Activated CD4-positive, alpha-beta memory T cell treated with anti-CD3 and anti-CD28 coated beads for 36 hours (primary cell): ENCODE measurements at places on chromosomes 16 and 17.
A peak's percentile ranks its signal among the peaks of the same experiment; 100 is the strongest.

GRCh38 chr16:66459878-66460277, 32.8 kb downstream of the BEAN1 start:
- DNase-seq = no peak

GRCh38 chr16:60792437-60792836, 1243.8 kb downstream of the CDH8 start:
- no peak for DNase-seq

DNA sequence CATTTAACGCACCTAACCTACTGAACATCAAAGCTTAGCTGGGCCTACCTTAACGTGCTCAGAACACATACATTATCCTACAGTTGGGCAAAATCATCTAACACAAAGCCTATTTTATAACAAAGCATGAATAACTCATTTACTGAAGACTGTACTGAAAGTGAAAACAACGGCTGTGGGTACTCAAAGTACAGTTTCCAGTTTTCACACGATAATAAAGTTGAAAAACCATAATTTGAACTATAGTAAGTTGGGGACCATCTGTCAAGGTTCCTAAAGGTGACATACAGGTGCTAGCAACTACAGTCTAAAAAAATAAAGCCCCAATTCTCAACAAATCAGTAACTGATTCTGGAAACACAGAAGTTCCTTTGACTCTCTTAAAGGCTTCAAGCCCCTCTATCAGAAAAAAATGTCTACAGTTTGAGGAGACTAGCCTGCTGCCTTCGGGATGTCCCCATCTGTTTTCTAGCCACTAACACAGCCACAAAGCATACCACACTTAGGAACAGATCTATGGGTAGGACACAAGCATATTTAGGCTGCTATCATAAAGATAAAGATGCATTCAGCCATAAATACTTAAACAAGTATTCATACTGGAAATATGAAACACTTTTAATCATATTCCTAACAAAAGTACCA, 71.3 kb downstream of the KANSL1 start:
- no peak for DNase-seq

GRCh38 chr17:49523706-49524472, 28.8 kb downstream of the NGFR start:
- peak; percentile 77 for DNase-seq

DNA sequence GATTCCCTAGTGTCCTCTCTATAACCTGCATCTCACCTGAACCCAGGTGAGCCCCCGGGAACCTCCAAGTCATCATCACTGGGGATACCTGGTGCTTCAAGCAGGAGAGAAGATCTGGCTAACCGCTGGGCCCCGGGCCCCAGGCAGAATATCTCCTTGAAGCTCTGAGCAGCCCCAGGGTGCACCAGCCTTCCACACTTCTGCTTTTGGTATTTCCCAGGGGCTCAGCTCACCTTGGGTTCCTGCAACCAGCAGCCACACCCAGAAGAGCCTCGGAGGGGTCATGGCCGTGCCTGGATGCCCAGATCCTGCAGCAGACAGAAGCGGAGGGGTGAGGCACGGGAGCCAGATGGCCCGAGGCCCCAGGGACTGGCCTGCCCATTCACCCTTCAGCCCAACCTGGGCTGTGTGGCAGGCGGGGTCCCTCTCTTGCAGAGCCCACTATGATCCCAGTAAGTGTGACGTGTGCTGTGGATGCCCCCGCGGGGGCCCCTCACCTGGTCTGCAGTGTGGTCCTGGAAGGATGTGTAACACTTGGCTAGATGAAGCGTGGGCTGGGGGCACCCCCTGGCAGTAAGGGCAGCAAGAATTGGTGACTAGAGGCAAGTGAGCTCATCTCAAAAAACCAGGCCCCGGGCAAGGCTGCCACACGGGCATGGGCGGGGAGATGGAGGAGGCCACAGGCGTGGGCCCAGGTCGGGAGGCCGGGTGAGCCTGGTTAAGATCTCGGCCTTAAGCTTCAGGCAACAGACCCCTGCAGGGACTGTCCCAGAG, 2.6 kb downstream of the LGALS3BP start:
- DNase-seq = no peak

DNA sequence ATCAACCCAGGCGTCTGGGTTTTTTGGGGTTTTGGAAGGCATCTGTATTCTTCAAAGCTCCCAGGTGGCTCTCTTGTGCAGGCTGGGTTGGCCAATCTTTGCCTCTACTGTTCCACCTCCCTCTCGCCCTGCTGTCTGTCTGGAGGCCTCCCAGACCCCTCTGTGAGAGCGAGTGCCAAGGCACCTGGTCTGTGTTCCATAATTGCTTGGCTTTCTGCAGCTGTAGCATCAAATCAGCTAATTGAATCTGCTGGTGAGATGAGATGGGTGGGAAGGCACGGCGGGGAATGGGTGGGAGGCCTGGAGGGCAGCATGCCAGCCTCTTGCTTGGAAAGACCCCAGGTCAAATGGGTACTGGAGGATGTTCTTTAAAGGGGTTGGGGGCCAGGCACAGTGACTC, 52.5 kb upstream of the CLEC19A start:
- DNase-seq = no peak

DNA sequence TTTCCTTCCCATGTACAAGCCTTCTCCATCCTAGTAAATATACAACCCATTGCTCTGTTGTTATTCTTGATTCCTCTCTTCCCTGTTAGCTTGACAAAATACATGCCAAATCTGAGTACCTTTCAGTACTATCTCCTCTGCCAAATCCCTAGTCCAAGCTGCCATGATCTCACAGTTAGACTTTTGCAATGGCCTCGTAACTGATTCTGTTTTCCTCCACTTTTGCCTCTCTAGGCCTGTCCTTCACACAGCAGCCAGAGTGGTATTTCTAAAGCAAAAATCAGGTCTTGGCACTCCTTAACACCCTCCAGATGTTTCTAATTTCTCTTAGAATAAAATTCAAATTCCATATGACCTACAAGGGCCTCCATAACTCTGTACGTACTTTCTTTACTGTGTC, 153.0 kb upstream of the RBL2 start:
- no peak for DNase-seq

GRCh38 chr16:30892670-30893416, 1.0 kb downstream of the BCL7C start:
- DNase-seq = peak; percentile 24

DNA sequence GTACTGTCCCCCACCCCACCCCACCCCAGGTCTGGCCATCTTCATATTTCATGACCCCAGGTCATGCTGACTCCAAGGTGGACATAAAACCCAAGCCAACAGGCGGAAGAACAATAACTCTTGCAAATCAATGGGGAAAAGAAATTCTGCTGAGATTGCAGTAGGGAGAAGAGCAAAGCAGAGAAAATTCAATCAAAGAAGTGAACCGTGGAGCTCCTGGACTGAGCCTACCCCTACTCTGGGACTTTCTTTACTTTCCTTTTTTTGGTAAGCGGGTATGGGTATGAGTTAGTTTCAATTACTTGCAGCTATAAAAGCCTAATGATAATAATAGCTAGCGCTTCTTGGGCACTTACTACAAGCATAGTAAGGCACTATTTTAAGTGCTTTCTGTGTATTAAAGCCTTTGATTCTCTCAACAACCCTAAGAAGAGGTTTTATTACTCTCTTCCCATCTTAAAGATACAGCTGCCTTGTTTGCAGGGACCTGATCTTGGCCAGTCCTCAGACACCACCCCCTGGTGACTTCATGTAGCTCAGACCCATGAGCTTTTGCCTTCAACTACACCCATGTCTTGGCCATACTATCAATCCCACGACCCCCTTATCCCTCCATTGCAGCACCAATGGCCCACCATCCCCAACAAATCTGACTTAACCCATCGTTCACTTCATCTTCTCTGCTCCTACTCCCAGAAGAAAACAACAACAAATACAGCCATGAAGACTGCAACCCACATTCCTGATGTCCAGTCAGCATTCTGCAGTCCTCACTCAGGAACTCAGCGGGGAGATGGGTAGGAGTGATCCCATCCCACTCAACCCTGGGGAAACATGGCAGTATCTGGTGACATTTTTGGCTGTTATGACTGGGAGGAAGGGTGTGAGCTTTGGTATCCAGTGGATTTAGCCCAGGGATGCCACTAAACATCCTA, 4.4 kb downstream of the GGA2 start:
- DNase-seq = no peak

DNA sequence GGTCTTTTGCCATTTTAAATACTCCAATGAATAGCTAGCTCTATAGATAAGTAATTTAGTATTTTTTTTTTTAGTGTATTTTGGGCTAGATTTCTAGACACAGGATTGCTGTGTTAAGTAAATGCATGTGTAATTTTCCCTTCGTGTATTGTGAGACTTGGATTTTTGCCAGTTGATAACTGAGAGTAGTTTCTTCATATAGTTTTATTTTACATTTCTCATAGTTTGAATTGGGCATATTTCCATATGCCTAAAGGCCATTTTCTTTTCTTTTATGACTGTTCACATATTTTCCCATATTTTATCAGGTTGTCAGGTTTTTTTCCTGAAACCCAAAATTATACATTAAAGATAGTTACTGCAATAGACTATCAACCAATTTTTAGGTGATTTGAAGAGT, 59.4 kb downstream of the BPTF start:
- no peak for DNase-seq

- DNase-seq = no peak
Observed at GRCh38 chr17:63035695-63036094, 69.7 kb downstream of the TANC2 start.

DNA sequence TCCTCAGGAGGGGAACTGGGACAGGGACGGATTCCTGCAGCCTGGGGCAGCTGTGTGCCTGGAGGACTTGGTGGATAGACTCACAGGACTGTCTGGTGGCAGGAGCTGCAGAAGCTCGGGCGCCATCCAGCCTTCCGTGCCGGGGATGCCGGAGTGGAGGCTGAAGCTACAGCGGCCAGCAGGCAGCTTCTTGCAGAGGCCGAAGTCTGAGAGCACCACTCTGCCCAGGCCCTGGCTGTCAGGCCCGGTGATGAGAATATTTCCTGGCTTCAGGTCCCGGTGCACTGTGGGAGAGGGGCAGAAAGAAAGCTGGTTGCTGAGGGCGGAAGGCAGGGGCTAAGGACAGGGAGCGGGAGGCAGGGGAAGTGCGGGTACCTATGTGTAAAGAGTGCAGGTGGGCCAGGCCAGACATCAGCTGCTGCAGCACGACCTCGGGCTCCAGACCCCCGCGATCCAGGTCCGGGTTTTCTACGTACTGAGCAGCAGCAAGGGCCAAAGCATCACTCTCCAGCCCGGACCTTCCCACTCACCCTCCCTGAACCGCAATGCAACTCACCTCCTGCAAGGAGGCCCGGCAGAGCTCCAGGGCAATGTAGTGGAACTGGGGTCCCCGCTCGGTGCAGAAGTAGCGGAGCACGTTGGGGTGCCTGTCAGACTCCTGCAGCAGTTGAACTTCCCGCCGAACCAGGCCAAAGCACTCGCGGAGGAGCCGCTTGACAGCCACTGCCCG, 16.1 kb downstream of the PLK1 start:
- no peak for DNase-seq

DNA sequence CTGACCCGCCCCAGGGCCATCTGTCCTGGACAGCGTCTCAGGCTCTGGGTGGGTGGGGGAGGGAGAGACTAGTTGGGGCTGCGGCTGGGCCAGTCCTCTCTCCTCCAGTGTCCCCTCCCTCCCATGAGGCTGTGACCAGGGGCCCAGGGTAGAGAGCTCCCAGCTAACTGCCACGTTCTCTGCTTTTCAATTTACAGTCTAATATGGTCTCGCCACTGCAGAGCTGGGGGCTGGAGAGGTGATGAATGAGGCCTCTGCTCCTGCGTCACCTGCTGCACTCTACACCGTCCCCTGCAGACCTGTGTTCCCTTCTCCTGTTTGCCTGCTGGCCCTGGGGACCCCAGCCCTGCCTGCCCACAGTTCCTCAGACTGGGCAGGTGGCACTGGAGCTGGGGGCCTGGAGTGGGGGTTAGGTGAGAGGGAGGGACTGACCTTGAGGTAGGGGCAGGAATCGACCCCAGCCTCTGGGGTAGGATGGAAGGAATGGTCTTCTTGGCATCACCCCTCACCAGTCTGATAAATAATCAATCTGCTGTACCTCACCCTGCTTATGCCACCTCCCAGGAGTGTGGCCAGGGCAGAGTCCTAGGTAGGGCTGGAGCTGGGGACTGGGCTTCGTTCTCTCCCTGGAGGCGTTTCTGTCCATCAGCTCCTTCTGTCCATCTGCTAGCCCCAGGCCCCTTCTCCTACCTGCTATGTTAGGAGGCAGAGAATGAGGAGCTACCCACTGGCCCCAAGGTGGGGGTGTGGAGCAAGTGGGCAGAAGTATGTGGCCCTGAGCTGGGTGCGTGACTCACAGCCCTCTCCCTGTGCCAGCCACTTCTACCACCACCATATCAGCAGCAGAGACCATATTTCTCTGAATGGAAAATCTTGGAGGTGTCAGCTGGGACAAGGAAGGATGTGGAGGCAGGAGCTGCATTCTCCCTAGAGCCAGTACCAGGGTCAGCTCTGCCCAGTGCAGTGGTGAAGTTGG, 12.9 kb downstream of the SEZ6 start:
- DNase-seq = no peak

GRCh38 chr16:27410761-27411160, 8.8 kb downstream of the IL21R start:
- DNase-seq = no peak

- DNase-seq = no peak
Observed at GRCh38 chr16:31080035-31080629, 5.9 kb downstream of the ZNF646 start.

DNA sequence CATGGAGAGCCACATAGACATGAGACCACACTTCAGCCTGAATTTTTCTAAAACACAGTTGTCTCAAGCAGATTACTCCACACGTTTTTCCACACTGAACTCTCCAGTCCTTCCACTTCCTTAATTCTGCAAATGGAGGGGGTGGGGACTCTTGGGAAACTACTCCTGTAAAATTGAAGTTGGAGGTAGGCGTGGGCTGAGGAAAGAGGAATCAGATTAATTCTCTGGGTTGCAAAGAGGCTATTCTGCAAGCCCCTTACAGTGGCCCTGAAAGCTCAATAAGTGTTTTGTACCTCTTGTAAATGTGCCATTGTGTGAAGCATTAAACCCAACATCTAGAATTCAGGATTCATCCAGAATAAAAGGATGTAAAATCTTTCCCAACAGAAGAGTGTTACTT, 9.6 kb downstream of the MARVELD3 start:
- no peak for DNase-seq

DNA sequence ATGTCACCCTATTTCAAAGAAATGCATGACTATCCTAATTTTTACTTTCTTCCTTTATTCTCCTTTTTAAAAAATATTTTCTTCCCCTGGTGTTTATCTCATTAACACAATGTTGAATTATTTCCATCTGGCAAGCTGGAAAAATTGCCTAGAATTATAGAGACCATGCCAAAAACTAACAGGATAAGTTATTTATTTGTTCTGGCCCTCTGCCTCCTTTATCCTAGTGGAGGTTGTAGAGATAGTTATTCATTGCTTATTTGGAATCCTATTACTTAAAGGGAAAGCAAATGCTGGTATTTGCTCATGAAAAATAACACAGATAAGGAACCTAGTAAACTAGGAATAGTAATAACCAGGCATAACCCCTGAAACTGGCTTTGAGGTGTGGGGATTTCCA, 684.9 kb upstream of the KIF2B start:
- DNase-seq = no peak

- DNase-seq = no peak
Observed at GRCh38 chr17:73550556-73550955, 93.7 kb downstream of the SDK2 start.

GRCh38 chr16:2468233-2468724, 2.8 kb upstream of the NTN3 start:
- DNase-seq = no peak

- DNase-seq = peak; percentile 78
Observed at GRCh38 chr17:68184816-68185436, 62.9 kb upstream of the AMZ2 start.

GRCh38 chr17:44197107-44197506, 2.6 kb downstream of the ATXN7L3 start:
- no peak for DNase-seq

- peak; percentile 14 for DNase-seq
Observed at GRCh38 chr17:37698911-37699255, 46.0 kb downstream of the HNF1B start.
